ENCODE measurements at places on chromosomes 6 and 20.

GRCh38 chr6:42400886-42401612 lies 50.7 kb downstream of the TRERF1 start:
- DNase-seq, result no peak

GRCh38 chr6:51753635-51754034 lies 333.8 kb downstream of the PKHD1 start:
- DNase-seq, result peak; percentile 15

- DNase-seq, result peak; percentile 22
Observed at GRCh38 chr6:79413562-79414002, 123.6 kb downstream of the LCA5 start.

DNA sequence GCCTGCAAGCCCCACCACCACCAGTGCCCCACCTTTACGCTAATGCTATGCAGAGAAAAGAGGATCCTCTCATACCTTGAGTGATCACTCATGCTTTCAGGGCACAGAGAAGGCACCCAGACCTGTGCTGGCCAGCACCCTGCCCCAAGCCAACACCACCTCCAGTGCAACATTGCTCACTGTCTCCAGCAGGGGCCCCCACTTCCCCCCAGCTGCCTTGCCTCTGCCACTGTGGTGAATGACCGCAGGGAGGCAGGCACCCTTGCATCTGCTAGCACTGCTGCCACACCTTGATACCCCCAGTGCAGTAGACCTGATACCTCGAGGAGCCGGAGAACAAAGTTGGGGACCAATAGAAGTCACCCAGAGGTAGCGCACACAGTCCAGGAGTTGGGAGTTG lies 139.2 kb upstream of the PLN start:
- no peak for DNase-seq

DNA sequence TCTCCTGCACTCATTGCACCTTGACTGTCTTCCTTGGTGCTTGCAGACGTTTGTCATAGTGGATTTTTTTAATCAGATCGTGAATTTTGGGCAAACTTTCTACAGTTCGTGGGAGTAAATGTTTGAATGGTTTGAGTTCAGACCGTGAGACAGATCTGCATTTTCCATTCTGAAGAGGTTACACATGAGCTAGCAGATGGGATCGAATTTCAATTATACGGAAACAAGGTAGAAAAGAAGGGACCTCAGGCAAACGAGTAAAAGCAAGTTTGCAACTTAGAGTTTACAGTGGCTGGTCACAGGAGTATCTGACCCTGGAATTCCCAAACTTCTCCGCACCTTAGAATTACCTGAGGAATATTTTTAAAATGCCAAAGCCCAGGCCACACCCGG lies 17.2 kb upstream of the NCR2 start:
- DNase-seq, result no peak

GRCh38 chr6:2708456-2708855 lies 42.3 kb downstream of the MYLK4 start:
- DNase-seq, result no peak

GRCh38 chr6:19028201-19028600 lies 641.1 kb downstream of the RNF144B start:
- DNase-seq, result no peak

- no peak for DNase-seq
Observed at GRCh38 chr6:115712291-115712961, 348.3 kb downstream of the FRK start.

- no peak for DNase-seq
Observed at GRCh38 chr20:38117635-38118034, 47.4 kb downstream of the TGM2 start.

DNA sequence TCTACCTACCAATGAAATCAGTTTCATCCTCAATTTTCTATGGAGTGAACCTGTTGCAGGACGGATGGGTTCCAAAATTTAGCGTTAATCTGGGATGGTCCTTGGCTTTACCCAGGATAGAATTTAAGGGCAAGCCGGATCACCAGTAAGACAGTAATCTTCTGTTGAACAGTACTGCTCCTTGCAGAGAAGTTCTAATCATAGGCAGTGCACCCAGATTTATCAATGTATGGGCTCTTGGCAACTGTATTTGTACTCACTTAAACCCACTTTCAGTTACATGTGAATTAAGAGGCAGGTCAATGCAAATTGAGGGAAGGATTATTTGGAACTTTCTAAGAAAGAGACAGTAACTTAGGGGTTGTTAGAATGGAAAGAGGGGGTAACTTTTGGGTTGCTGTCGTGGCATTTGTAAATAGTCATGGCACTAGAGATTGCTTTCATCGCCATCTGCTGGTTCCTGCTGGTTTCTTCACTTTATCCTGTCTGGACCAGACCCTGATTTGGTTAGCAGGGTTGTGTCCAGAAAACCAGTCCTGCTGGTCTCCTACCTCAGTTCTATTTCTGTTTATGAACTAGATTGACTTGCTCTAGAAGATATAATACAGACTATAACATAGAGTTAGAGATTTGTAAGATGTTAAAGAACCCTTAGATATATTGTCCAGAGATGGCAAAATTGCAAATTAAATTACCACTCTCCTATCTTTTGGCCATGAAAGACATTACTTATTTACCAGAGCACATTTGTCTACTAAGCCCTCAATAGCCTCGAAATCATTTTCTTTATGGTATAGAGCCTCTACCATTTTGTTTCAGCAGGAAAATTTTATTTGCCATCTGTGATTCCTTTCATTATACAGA lies 646.3 kb downstream of the UTRN start:
- DNase-seq, result peak; percentile 70

GRCh38 chr6:158448856-158449255 lies 111.0 kb upstream of the TMEM181 start:
- DNase-seq, result no peak

DNA sequence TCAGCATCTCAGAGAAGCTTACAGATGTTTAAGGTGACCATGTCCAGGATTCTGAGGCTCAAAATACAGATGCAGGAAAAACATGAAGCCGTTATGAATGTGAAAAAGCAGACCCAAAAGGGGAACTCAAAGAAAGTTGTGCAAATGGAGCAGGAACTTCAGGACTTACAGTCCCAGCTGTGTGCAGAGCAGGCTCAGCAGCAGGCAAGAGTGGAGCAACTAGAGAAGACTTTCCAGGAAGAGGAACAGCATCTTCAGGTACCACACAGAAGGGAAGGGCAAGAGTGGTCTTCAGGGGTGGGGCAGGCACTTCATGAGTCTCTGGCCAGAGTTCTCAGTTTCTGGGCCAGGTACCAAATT lies 15.2 kb downstream of the RNF8 start:
- peak; percentile 30 for DNase-seq

DNA sequence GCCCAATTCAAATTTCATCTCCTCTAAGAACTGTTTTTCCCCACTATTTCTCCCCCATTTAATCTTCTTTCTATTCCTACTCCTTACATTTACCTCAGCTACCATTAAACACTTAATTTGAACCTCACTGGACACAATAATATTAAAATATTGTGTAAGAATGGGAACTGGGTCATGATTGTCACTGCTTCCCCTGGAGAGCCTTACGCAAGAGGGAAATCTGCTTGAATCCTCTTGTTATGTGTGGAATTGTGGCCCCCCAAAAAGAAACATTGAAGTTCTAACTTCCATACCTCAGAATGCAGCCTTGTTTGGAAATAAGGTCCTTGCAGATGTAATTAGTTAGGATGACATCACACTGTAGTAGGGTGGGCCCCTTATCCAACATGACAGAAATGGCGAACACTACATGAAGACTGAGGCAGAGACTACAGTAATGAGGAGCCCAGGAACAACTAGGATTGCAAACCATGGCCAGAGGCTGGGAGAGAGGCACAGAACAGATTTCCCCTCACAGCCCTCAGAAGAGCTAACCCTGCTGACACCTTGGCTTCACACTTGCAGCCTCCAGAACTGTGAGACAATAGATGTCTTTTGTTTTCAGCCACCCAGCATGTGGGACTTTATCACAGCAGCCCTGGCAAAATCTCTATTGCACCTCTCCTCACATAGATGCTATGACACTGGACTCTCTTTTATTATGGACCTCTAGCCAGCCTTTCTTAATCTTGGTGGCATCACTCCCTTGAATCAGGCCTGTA lies 29.9 kb downstream of the HIVEP2 start:
- no peak for DNase-seq

DNA sequence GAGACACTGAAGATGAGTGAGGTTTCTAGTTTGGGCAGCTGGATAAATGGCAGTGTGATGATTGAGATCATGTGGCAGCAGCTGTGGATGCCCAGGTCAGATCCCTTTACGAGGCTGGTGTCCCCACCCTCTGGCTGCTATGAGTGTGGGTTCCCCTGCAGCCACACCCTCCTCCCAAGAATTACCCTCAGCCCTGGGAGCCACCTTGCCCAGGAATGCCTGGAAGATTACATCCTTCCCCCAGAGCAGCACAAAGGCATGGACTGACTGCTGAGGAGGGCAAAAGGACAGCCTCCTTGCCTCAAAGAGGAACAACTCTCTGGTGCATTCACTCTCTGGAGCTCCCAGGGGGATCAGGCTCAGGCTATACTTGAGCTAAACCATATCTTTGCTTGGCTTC lies 15.0 kb upstream of the PKHD1 start:
- DNase-seq, result no peak
